ENCODE measurements at places on chromosomes 11 and 22.

DNA sequence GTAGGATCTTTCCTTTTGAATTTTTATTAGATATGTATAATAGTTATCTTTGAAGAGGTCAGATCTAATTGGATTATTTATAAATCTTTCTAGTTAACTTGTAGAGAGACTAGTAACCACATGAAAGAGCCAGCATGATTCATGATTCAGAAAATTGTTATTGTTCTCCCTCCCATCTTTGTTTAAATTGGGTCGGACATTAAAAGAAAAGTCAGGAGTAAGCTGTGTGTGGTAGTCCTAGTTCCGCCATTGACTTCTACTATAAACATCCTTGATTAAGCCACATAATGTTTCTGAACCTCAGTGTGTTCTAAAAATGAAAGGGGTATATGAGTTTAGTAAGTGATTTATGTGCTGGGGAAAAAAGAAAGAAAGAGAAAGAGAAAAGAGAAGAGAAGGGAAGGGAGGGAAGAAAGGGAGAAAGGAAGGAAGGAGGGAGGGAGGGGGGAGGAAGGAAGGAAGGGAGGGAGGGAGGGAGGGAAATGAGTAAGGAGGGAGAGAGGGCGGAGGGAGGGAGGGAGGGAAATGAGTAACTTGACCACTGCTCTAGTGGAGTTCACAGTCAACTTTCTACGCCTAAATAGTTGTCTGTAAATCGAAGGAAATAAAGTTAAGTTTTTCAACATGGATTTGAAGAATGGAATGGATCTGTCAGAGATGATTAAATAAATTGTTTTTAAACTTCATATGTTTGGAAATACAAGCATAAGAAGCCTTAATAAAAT lies 32.9 kb downstream of the SIK2 start:
- DNase-seq = peak; percentile 34

GRCh38 chr22:28892175-28892731 lies 8.9 kb downstream of the ZNRF3 start:
- DNase-seq = no peak

GRCh38 chr11:121104312-121104762 lies 3.3 kb downstream of the TECTA start:
- DNase-seq = no peak

GRCh38 chr22:45891471-45891995 lies 85.4 kb downstream of the WNT7B start:
- no peak for DNase-seq

DNA sequence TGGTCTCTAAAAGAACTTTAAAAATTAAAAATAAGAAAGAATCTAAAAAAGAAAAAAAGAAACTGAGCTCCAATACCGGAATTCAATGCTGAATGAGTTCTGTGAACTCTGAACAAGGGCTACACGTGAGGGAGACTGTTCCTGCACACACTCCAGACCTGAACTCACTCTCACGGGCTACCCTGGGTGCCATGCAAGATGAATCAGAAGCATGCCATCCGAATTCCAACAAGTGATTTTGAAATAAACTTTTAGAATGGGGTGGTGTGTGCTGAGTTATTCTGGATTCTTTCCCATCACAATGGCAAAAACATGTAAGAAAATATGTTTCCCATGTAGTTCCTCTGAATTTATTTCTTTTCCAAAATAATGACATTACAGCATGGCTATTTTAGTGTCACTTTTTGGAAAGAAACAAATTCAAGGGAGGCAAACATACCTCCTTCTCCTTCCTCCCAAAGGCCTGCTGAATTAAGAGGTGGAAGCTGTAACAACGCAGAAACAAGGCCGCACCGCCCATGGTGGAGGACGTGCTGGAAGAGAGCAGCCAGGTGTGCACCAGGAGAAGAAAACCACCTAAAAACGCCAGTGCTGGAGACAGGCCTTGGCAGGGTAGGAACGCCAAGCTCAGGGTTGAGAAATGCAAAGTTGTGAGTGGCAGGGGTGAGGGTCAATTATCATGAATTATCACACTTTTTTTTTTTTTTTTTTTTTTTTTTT lies 63.2 kb upstream of the ARFGAP3 start:
- DNase-seq = no peak

- no peak for DNase-seq
Observed at GRCh38 chr22:33018232-33018864, 39.8 kb downstream of the SYN3 start.

GRCh38 chr11:20949585-20949984 lies 280.2 kb downstream of the NELL1 start:
- no peak for DNase-seq

- no peak for DNase-seq
Observed at GRCh38 chr11:69461272-69461962, 20.0 kb upstream of the LINC01488 start.

GRCh38 chr11:106021181-106021966 lies 666 bp downstream of the MSANTD4 start:
- no peak for DNase-seq

GRCh38 chr22:20128902-20129746 lies 2.5 kb upstream of the ZDHHC8 start:
- DNase-seq = no peak

DNA sequence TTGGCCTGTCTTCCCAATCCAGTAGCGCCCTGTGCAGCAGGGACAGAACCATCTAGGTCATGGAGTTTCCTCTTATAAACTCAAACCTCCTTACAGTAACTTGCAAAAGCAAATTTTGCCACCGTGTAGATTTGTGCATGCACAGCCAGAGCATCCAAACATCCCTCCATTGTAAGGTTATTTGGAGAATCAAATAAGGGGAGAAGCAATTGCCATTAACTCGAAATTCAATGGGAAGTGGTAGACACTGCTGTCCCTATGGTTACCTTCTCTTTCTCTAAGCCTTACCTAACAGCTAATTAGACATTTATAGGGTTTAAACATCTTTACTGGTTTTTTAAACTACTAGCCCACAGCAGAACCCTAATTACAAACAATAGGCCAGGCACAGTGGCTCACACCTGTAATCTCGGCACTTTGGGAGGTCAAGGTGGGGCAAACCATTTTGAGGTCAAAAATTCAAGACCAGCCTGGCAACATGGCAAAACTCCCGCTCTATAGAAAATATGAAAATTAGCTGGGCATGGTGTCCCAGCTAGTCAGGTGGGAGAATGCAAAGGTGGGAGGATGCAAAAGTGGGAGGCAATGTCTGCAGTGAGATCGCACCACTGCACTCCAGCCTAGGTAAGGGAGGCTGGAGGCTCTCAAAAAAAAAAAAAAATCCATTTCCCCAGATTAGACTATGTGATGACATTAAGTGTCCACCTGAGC lies 6.6 kb downstream of the HSPA8 start:
- no peak for DNase-seq

DNA sequence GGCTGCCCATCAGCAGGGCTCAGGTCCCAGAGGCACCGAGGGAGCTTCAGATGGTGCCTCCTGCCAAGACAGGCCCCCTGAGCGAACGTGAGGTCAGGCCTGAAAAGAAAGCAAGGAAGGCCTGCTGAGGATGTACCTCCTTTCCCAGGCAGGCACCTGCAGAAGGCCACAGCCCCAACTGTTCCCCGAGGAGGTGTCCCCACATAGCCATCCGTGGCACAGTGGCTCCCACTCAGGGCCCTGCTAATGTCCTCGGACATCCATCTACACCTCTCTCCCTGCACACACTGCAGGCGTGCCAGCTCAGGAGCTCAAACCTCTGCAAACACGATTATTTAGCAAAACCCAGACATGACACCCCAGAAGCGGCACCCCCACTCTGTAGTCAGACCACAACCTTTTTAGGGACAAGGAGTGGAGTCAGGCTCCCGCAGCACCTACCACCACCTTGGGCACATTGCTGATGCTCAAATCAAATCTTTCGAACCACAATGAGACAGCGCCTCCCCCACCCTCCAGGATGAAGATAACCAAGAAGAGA lies 36.9 kb downstream of the SHANK2 start:
- no peak for DNase-seq

- no peak for DNase-seq
Observed at GRCh38 chr11:118771547-118772288, 19.2 kb downstream of the DDX6 start.

DNA sequence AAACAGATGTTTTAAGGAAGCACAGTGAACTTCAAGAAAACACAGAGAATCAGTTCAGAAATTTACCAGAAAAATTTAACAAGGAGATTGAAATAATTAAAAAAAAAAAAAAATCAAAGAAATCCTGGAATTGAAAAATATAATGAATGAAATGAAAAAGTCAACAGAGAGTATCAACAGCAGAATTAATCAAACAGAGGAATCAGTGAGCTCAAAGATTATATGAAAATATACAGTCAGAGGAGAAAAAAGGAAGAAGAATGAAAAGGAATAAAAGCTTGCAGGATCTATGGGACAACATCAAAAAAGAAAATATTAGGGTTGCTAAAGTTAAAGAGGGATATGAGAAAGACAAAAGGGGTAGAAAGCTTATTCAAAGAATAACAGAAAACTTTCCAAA lies 82.3 kb downstream of the XRRA1 start:
- DNase-seq = no peak

DNA sequence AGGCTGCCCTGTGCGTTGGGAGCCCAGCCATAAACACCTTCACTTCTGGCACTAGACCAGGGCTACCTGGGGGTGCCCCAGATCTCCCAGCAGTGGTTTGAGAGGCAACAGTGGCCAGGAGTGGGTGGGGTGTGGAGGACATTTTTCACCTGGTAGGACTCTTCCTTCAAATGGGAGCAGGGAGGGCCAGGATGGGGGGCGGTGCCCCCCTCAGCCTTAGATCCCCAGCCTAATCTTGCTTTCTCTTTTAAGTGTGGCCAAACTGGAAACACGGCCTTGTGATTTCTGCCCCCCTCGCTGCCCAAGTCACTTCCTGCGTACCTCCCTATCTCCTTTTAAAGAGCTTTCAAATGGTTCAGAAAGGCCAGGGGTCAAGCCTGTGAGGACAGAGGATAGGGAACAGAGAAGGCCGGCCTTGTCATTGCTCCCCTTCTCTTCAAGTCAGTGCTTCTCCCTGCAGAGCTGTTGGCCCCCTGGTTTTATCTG lies 800 bp downstream of the KCNJ5 start:
- DNase-seq = no peak

DNA sequence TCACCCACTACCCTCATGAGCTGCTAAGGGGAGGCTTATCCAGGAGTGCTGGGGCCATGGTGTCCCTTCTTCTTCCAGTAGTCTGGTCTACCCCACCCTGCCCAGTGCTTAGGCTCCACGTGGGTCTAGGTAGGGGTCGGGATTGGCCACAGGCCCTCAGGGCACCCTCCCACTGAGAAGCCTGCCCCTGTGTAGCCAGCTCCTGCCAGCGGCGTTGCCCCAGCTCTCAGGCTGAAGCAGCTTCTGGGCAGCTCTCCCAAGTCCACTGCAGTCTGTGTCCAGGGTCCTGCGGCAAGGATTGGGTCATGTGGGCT lies 24.0 kb upstream of the RIC3 start:
- no peak for DNase-seq

DNA sequence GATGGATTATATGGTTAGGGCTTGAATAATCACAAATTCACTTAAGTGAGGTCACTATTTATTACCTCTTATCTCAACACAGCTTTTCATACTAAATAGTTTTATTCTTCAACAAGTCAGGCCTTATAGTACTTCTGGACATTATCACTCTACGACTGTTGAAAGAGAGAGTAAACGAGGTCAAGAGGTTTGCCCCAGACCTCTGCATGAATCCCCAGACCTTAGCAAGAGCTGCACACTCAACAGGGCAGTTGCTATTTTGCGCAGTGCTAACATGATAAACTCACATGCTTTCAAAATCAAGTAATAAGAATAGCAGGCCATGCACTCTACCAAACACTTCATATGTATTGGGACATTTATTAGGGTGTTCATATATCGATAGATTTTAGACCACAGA lies 60.5 kb downstream of the DDI1 start:
- no peak for DNase-seq
